ENCODE measurements at places on chromosomes 1 and 21.
A peak's percentile ranks its signal among the peaks of the same experiment; 100 is the strongest.

GRCh38 chr1:90262791-90263190 is 267.9 kb downstream of the ZNF326 start:
- no peak for DNase-seq

- no peak for DNase-seq
Observed at GRCh38 chr21:38511662-38512243, 13.5 kb upstream of the ERG start.

GRCh38 chr1:171204296-171204695 is 19.2 kb downstream of the FMO2 start:
- DNase-seq: no peak

DNA sequence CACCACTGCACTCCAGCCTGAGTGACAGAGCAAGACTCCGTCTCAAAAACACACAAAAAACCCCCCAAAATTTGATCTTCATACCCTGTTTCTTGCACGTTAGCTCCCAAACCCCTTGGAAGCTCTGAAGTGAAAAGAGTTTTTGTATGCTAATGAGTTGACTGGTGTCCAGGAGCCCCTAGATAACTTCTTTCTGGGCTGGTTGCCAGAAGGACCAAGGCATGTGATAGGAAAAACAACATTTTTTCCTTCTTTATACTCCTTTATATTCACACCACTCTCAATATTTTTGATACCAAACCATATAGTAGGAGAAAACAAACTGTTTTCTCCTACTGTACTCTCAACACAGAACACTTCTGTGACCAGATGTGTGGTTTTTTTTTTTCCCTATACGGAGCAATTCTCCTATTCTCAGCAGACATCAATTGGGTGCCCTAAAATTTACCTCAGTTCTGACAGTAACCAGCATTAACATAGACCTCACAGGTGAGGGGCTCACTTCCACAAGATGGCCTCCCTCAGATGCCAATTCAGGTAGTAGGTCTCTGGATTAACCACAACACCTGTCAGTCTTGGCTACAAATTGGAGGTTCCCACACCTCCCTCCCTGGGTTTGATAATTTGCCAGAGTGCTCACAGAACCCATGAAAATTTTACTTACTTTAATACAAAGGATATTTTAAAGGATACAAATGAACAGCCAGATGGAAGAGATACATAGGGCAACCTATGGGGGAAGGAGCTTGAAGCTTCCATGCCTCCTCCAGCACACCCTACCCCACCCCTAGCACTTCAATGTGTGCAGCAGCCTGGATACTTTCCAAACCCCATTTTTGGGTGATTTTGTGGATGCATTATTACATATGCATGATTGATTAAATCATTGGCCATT is 25.6 kb downstream of the ZYG11B start:
- peak; percentile 53 for DNase-seq

Data from fibroblast of skin of abdomen (primary cell).